Stimulated activated memory B cell treated with anti-CD40 and anti-IgM and Interleukin-4, amounts not matched to agents 10 μg/mL and 1 μg/mL and 100 μg/mL, for 72 hours (primary cell): ENCODE measurements at places on chromosomes 2 and 18.

- peak; percentile 50 for ATAC-seq
These were observed 15.9 kb upstream of the TXNDC2 start for GRCh38 chr18:9869715-9870430.

GRCh38 chr2:36577884-36578283 is 20.1 kb downstream of the FEZ2 start:
- ATAC-seq: no peak

GRCh38 chr2:118548880-118549488 is 298.5 kb downstream of the EN1 start:
- no peak for ATAC-seq

- ATAC-seq: no peak
These were observed 66.7 kb downstream of the TNS1 start for GRCh38 chr2:217935901-217936684.

DNA sequence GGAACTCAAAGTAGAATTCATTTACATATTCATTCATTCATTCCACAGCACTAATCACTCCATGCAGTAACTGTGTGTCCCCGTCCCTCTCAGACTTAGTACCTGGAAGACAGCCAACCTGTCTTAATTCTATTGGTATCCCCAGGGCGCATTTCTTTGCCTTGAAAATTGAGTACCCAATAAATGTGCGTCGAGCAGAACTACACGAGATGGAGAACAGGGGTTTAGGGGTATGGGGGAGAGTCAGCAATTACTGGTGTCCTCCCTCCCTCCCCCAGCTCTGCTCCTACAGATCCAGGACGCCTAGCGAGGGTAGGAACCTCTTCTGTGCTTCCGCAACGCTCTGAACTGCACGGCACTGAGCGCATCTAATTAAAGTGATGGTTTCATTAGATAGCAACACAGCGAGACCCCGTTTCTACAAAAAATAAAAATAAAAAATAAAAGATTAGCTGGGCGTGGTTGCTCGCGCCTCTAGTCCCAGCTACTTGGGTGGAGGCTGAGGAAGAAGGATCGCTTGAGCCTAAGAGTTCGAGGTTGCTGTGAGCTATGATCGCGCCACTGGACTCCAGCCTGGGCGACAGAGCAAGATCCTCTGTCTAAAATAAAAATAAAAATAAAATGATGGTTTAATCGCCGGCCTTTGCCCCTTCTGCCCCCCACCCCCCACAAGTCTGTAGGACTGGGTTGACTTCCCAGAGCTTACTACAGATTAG is 614 bp upstream of the FKBP1B start:
- no peak for ATAC-seq

GRCh38 chr2:206276169-206276942 is 1.9 kb downstream of the ZDBF2 start:
- no peak for ATAC-seq

DNA sequence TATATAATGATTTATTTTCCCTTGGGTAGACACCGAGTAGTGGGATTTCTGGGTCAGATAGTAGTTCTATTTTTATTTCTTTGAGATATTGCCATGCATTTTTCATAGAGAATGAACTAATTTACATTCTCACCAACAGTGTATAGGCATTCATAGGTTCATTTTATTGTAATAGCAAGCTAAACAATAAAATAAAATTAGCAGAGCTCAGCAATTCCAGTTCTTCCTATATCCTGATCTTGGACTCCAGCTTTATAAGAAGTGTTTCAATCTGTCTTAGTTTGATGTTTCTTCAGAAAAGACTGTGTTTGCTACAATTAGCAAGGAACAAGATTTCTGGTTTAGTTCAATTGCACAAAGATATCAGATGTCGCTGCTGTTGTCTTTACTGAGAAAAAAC is 1024.4 kb upstream of the LRRTM1 start:
- no peak for ATAC-seq

DNA sequence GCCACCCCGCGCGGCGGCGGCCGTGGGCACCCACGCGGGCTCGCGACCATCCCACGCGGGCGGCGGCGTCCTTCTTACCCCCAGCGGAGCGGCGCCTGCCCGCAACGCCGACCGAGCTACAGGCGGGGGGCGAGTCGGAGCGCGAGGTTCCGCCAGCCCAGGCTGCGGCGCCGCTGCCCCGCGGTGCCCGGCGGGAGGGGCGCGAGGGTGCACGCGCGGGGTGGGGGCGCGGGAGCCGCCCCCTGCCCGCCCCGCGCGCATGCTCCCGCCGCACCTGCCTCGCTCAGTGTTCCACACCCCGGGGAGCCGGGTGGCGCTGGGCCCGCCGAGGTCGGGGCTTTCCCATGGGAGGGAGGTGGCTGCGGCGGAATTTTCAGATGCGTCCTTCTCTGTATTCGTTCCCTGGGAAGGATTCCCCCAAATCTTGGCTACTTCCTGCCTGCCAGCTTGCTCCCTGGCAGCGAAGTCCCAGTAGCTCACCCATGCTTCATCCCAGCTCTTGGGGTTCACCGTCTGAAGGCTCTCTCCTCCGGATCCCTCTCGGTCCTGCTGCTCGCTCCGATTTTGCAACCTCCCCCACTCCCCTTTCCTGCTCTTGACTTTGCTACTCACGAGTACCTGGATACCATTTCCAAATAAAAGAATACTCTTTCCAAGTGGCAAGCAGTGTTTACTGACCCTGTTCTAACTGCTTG is at the start of gene L3MBTL4:
Gene L3MBTL4, minus strand, starts transcription at position 189 of the 695 bp plus-strand sequence. CDS start 103,286 bp downstream, outside the sequence.
- peak; percentile 67 for ATAC-seq

DNA sequence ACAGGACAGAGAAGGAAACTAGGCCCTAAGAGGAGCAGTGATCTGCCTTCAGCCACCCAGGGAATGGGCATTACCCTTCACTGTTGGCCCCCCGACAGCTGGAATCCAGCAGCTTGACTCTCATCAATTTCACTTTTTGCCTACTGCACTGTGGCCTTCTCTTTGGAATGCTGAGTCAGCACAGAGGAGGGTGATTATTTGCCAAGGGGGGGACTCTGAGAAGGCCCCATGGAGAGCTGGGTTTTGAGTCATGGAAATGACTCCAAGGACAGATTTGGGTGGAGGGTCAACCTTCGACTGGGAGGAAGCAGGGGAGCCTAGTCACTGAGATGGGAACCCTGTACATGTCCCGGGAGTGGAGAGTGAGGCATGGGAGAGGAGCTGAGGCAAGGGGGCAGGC is 38.1 kb upstream of the NTSR2 start:
- no peak for ATAC-seq

- ATAC-seq: no peak
These were observed 2.5 kb downstream of the KLF7 start for GRCh38 chr2:207163053-207163755.

DNA sequence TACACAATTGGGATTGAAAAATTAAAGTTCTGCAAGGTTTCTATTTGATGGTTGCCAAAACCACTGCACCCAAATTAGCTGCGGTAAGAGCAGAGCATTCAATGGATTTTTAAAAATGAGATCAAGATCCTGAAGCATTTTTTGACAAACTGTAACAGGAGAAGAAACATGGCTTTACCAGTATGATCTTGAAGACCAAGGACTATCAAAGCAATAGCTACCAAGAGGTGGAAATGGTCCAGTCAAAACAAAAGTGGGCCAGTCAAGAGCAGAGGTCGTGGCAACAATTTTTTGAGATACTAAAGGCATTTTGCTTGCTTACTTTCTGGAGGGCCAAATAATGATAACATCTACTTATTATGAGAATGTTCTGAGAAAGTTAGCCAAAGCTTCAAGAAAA is 186.8 kb downstream of the RDH14 start:
- no peak for ATAC-seq

- no peak for ATAC-seq
These were observed 27.3 kb upstream of the SPOPL start for GRCh38 chr2:138474100-138474825.

DNA sequence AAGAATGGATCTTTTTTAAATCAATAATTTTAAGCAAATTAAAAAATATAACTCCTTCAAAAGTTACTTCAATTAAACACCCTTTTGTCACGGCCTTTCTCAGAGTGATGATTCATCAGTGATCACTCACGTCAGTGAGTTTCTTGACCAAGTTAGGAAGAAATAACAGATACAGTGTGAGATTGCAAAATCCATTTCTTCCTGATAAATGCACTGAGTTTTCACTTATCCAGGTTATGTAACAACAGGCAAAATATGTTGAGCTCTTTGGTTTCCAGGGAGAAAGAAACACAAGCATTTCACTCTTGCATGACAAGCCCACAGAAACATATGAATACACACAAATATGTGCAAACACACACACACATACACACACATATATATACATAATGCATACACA is 195.9 kb upstream of the CYRIA start:
- ATAC-seq: no peak

- peak; percentile 56 for ATAC-seq
These were observed 161.2 kb upstream of the PIEZO2 start for GRCh38 chr18:11310476-11311086.

DNA sequence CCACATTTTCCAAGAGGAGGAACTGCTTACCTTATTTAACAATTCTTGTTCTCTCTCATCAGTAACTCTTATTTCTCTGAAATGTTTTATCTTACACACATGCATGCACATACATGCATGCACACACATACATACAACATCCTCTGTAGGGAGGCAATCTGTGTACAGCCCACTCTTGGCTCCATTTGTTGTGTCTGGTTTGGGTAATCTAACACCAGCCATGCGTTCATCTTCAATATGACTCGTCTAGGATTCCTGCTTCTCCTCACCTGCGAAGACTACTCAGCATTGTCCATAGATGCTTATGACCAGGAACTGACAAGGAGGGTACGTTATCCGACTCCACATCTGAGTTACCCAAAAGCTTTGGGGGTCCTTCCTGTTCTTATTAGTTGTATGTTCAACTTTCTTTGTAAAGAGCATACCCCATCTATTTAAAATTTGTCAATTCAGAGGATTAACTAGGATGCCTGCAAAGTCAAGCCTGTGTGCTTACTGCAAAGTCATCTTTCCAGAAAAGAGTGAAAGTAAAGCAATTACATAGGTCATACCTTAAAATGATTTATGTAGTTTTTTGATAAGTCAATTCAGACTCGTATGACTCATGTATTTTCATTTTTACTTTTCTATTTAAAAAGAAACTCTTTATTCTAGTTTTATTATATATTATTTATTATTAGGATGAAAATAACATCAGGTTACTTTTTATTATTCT is 18.2 kb downstream of the LYPD6B start:
- ATAC-seq: no peak

GRCh38 chr2:43300781-43301583 is 74.6 kb upstream of the ZFP36L2 start:
- no peak for ATAC-seq

DNA sequence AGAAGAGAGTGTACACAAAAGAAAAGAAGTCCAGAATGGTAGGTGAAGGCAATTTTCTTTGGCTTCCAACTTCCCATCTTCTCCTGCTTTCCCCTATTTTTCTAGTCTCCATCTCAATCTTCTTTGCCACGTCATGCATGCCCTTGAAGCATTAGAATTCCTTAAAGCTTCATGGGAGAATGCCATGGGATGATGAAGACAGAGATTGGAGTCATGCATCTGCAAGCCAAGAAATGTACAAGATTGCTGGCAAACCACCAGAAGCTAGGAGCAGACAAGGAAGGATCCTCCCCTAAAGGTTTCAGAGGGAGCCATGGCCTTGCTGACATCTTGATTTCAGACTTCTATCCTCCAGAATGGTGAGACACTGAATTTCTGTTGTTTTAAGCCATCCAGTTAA is 305.9 kb downstream of the HRH4 start:
- no peak for ATAC-seq

- no peak for ATAC-seq
These were observed 17.6 kb downstream of the IFT172 start for GRCh38 chr2:27471961-27472360.

GRCh38 chr2:241410739-241411176 is 54.7 kb downstream of the FARP2 start:
- ATAC-seq: no peak

DNA sequence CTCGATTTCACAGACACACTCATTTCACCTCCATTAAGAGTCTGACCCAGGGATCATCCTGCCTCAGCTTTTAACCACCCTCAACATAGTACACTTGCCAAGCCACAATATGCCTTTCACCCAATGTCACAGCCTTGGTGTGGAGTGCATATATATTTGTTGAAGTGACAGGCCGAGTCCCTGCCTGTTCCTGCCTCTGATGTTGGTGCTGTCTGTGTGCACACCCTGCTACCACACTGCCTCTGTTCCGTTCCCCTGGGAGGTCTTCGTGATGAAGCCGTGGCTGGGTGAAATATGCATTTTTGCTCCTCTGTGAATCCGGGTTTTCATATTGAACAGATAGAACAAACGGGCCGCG is 90.3 kb downstream of the RNF144A start:
- ATAC-seq: peak; percentile 49

- ATAC-seq: no peak
These were observed 65.6 kb downstream of the MYCN start for GRCh38 chr2:16005816-16006536.

DNA sequence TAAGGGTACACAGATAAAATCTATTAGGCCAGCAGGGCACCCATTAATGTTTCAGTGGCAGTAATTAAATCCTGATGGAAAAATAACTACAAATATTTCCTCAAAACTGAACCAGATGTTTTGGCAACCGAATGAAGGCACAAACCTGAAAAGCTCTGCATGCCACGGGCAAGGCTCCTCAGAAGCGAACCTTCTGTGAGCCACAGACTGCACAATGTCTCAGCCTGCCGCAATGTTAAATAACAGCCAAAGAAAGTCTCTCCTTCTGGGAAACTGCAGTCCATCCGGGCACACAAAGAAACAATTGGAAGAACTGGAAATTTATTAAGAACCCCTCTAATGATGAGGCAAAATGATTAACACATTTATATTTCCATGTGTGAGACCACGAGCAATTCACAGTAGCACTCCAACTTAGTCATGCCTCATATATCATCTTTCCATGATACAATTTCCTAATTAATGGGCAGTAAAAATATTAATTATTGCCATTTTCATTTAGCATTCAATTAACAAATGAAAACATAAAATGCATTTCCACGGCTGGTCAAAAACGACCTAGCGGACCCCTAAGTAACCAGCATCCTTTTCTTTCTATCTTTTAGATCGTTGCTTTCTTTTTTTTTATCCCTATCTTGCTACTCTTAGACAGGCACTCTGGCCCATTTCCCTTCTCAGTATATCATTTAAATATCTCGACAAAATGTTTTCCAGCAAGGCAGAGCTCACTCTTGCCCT is 237.5 kb downstream of the EPHA4 start:
- ATAC-seq: no peak

DNA sequence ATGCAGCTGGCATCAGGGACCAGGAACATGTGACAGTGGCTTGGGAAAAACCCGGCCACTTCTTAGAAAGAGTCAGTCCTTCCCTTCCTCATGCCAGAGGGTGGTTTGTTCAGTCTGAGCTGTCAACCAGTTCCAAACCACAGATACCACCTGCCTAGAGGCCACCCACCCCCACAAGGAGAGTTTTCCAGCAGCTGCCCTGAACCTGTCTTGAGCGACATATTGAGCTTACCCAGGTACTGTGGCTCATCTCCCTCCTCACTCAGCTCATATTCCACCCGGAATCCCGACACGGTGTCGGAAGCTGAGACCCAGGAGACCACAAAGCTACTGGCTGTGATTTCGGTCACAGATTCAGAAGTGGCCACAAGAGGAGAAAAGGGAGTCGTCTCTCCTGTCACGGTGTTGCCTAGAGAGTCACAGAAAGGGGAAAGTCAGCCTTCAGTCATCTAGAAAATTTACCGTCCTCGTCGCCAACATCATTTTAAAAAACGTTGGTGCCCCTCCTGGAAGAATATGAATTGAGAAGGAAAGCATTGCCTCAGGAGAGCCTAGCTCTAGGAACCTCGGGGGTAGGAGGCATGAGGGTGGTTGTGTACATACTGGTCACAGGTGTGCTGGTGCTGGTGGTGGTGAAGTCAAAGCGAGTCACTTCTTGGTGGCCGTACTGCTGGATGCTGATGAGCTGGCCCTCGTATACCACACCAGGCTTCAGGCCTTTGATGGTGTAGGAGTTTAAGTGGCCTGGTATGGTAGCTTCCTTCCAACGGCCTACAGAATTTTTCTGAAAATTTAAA is 26.3 kb downstream of the FN1 start:
- peak; percentile 16 for ATAC-seq
